Kidney (tissue), 22 donors: ENCODE measurements at places on chromosomes 2 and 18. TPM values are rescaled to one million over a fixed set of nuclear protein-coding genes. Genes with fewer than 3 reads are reported as not detected.
A peak's percentile ranks its signal among the peaks of the same experiment; 100 is the strongest.

DNA sequence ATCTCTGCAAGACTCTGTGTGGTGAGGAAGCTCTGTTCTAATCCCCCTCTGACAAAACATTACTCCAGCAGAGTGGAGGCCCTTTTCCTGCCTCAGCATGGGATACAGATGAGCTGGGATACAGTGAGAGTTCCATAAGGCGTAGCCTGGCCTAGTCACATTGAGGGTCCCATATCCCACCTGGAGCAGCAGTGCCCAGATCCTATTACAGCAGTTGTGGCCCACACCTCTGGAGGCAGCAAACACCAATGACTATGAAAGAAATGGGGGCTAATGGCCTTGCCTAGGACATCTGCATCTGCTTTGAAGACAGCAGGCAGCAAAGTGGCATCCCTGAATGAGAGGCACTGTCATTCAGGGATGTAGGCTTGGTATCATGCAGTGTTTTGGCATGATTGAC is 534.5 kb downstream of the TDRD15 start:
- H3K27me3 ChIP-seq, result no peaks in the 10 kb centered on the region
- H3K27ac ChIP-seq, result no peak overlapping the region
- H3K36me3 ChIP-seq, result no peaks in the 10 kb centered on the region
- H3K4me1 ChIP-seq, result no peaks in the 10 kb centered on the region

DNA sequence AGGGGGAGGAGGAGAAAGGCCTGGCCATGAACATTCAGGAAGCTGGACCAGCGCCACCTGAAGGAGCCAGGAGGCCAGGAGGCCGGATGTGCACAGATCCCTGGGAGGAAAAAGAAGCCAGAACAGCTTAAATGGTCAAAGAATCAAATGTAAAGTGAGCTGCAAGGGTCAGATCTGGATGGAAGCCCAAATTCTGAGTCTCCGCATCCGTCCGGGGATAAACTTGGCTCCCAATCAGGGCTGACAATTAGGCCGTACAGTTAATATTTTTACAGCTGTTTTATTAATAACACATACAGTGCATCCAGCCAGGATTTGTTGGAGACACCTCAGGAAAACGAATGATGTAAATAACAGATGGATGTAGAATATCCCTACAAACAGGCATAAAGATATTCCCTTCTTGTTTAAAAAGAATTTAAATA is 495.1 kb upstream of the TCF4 start:
- no peak overlapping the region for H3K4me3 ChIP-seq
- H3K36me3 ChIP-seq, result no peaks in the 10 kb centered on the region
- DNase-seq, result peak; percentile 60
- H3K4me1 ChIP-seq, result no peaks in the 10 kb centered on the region
- no peak overlapping the region for H3K27ac ChIP-seq
- no peaks in the 10 kb centered on the region for H3K27me3 ChIP-seq

DNA sequence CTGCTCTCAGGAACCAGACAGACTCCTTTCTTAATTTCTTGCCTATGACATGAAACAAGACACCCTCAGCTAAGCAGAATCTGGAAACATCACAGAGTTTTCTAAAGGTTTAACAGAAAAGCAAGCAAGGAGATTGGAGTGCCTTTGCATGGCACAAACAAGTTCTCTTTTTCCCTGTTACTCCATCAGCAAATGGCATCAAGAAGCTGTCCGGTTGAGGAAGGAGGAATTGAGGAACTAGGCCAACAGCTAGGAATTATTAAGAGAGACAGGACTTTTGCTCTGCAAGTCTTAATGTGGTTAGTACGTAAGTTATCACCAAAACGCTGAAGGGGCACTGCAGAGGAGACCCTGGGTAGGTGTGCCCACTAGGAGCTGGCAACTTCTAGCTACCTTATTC is 53.2 kb downstream of the NEB start:
- H3K4me3 ChIP-seq, result no peak overlapping the region
- H3K27ac ChIP-seq, result no peak overlapping the region
- DNase-seq, result no peak
- H3K27me3 ChIP-seq, result no peaks in the 10 kb centered on the region
- no peaks in the 10 kb centered on the region for H3K36me3 ChIP-seq

- peak; percentile 88 for DNase-seq
- H3K4me1 ChIP-seq, result peaks cover 4% of the 10 kb centered on the region
- no peaks in the 10 kb centered on the region for H3K27me3 ChIP-seq
- no peaks in the 10 kb centered on the region for H3K36me3 ChIP-seq
- H3K27ac ChIP-seq, result no peak overlapping the region
Observed at GRCh38 chr2:39696838-39697237, 31.1 kb downstream of the TMEM178A start.

DNA sequence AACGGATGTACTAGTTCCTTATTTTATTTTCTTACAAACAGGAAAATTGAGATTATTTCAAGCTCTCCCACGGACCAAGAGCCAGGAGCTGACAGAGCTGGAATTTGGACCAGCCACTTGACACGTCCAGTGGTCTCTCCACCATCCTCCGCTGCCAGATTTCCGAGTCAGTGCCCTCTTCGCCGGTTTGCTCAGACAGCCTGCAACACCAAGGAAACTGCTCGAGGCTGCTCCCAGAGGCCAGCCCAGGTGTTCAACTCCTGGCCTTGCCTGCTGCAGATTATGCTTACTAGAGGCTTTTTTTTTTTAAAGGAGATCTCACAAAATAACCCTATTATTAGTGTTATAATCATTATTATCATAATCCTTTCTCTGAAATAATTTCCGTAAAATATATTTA is 779.8 kb downstream of the RNF144A start:
- H3K27ac ChIP-seq, result no peak overlapping the region
- no peak overlapping the region for H3K4me3 ChIP-seq
- DNase-seq, result no peak
- H3K27me3 ChIP-seq, result no peaks in the 10 kb centered on the region
- no peaks in the 10 kb centered on the region for H3K4me1 ChIP-seq
- no peaks in the 10 kb centered on the region for H3K36me3 ChIP-seq

GRCh38 chr2:101704816-101705578 is 7.5 kb downstream of the MAP4K4 start:
- H3K4me3 ChIP-seq, result no peak overlapping the region
- no peaks in the 10 kb centered on the region for H3K27me3 ChIP-seq
- H3K27ac ChIP-seq, result no peak overlapping the region
- no peaks in the 10 kb centered on the region for H3K36me3 ChIP-seq

- H3K27ac ChIP-seq, result no peak overlapping the region
- H3K4me3 ChIP-seq, result no peak overlapping the region
- DNase-seq, result no peak
- H3K36me3 ChIP-seq, result no peaks in the 10 kb centered on the region
Observed at GRCh38 chr18:27661320-27662018, 476.4 kb upstream of the CHST9 start.

GRCh38 chr2:118747637-118748036 is 99.8 kb downstream of the EN1 start:
- no peaks in the 10 kb centered on the region for H3K4me1 ChIP-seq
- no peaks in the 10 kb centered on the region for H3K27me3 ChIP-seq
- H3K27ac ChIP-seq, result no peak overlapping the region
- DNase-seq, result no peak
- H3K36me3 ChIP-seq, result no peaks in the 10 kb centered on the region

GRCh38 chr2:95310216-95310615 is 13.1 kb downstream of the KCNIP3 start:
- no peak overlapping the region for H3K27ac ChIP-seq
- H3K27me3 ChIP-seq, result no peaks in the 10 kb centered on the region
- no peaks in the 10 kb centered on the region for H3K36me3 ChIP-seq

The TPO gene
- polyA plus RNA-seq, result not detected

The REG3A gene
- not detected for polyA plus RNA-seq

The CKAP2L gene
- polyA plus RNA-seq, result not detected

The TRPM8 gene
- not detected for polyA plus RNA-seq

The MROH2A gene
- 1.8 TPM for polyA plus RNA-seq
